ENCODE measurements at places on chromosomes 3 and 15.

- ATAC-seq, result no peak
Measured at GRCh38 chr3:133747907-133748639, 1.9 kb downstream of the TF start.

DNA sequence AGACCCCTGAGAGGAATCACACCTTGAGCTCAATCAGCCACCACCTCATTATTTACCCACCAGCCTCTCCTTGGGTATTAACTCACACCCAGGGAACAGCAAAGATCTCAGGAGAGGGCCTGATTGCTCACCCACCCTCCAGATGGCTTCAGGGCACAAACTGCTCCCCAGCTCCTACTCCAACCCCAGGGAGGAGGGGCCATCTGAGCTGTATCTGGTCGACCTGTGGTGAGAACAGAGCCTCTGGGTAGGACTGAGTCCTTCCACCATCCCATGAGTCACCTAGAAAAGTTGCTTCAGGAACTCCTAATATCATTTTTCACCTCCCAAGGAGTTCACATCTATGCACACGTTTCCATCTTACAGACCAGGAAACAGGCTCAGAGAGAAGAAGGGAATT, 44.8 kb upstream of the HES1 start:
- no peak for ATAC-seq

GRCh38 chr3:146191051-146191450, 30.1 kb upstream of the PLOD2 start:
- ATAC-seq, result no peak

DNA sequence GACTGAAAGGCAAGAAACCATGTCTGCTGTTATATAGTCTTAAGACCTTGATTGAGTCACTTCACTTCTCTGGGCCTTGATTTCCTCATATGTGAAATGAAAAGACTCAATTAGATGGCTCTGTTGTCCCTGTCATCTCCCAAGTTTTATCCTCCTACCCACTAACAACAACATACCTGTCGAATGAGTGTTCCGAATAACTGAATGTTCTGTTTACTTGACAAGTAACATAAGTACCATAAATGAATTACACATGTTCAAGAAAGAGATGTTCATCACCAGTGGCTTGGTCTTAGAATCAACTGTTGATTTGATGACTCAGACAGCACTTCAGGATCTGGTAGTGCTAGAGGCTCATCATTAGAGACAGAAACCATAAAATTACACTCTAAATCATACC, 311.7 kb downstream of the VPS13C start:
- ATAC-seq, result no peak

GRCh38 chr15:77181305-77182074, 110.6 kb upstream of the TSPAN3 start:
- ATAC-seq, result no peak

DNA sequence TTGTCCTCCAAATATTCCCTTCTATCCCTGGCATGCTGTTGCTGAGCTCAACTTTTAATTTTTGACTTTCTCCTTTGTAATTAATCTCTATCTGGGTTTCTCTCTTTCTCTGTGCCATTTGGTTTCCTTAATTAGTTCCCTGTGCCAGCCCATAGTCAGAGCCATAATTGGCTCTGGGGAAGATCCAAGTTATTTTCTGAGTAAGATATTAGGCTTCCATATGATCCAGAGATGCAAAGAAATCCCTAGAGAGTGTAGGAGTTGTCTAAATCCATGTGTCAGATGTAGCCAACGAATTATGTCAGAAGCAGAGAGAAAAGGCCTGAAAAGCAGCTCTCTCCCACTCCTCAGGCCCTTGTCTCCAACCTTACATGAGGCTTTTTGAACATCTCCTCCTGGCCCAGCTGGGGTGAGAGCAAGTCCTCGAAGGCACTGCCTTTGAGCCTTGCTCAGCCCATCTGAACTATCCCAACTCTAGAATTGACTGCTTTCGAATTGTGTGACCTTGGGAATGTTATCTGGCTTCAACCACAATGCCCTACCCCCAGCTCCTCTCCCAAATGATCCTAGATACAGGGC, 46.4 kb downstream of the MOBP start:
- no peak for ATAC-seq

GRCh38 chr15:57485869-57486268, 105.8 kb upstream of the MYZAP start:
- ATAC-seq, result peak; percentile 38

- ATAC-seq, result no peak
Measured at GRCh38 chr15:92883876-92884435, 16.2 kb upstream of the CHD2 start.

DNA sequence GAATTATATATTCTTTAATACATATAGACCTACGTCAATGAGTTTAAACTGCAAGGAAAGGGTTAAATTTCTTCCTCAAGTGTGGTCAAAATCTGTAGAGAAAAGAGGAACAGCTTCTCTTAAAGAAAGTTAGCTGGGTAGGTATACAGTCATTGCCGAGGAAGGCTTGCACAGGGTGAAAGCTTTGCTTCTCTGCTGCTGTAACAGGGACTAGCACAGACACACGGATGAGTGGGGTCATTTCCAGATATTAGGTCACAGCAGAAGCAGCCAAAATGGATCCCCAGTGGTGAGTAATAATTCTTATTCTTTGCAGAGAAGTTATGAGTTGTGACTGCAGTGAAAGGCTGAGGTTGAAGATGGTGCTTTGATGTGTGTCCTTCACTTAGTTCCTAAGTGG, at the start of gene CD86:
Gene CD86, plus strand, starts transcription at position 148 of the 400 bp plus-strand sequence. Its CDS starts 128 bp downstream, at position 276.
- ATAC-seq, result no peak

DNA sequence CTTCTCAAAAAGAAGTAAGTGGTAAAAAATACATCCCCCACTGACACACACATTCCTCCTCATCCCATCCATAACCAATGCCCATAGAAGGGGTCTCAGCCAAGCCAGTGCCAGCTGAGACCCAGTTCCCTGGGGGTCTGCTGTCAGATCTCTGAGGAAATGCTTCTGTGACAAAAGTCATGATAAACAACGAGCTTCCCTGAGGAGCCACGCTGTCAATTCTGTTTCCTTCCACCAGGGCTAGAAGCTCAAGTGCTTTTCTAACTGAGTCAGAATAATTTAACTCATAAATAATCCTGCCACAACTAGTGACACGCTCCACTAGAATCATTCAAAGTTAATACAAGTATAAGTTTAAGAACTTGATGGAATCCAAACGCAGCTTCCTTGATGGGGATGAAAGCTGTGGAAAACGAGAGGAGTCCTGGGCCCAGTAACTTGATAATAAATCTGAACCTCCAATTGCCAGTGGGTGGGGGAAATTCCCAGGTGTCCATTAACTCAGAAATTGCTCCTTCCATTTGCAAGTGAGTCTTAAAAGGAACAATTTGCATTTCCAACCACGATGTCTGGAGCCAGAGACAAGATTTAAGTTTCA, 348.7 kb upstream of the LMCD1 start:
- no peak for ATAC-seq

DNA sequence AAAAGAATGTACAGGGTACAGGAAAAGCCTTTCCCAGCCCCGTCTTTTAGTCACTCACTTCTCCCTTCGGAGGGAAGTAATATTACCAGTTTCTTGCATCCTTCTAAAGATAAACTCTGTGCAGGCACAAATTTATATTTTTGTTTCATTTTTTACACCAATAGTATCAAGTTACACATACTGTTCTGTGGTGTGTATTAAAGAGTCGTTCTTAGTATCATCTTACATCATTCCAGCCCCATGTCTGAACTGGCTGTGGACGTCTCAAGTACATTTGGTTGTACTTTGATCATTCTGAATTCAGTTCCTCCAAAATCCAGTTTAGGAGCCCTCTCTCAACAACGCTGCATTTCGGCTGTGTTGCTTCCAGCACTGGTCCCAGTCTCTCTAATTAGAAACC, 68.7 kb downstream of the LMLN start:
- ATAC-seq, result no peak

DNA sequence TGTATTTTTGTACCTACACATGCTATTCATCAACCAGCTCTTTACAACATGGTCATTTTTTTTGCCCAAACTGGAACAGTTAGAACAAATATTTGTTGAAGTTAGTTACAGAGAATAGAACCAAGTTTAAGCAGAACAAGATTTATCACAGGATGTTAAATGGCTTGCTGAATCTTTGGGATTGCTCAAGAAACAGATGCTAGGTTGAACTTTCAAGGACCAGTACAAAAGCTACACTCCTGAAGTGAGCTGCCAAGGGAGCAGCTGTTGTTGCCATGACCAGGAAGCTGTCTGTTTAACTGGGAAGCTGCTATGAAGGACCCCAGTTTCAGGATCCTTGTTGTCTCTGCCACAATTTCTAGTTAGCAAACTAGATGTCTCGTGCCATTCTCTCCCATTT, 53.7 kb downstream of the ZIC1 start:
- ATAC-seq, result no peak

DNA sequence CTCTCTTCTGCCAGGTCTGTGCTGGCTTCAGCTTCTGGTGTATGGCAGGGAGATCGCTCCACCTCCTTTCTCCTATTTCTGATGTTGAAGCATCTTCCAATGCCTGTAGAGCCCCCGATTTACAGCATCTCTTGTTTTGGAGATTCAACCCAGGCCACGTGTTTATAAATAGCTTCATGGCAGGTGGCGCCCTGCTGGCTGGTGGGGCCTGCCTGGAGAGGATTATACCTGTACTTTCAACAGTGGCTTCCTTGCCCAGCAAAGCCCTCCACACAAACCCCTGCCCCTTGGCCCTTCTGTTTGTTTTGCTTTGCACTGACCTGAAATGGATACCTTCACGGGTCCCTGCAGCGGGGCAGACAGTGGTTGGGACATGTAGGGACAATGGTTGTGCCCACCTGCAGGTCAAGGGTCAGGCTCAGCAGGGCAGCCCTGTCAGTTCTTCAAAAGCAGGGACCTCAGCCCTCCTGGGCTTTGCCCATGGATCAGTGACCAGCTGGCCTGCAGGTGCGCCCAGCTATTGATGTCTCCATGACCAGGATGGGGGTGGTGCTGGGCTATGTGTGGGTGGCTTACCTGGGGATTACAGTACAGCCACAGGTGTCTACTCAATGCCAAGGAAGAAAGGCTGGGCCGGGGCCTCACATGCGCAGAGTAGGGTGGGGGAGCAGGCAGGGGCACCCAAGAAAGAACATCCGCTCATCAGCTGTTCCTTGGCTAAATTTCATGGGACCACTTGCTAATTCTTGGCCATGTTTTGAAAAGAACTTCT, 112.7 kb upstream of the PRR23C start:
- no peak for ATAC-seq

- peak; percentile 95 for ATAC-seq
Measured at GRCh38 chr3:129942296-129942695, 32.2 kb upstream of the TRH start.

GRCh38 chr15:29424118-29424517, 154.5 kb upstream of the NSMCE3 start:
- ATAC-seq, result no peak

GRCh38 chr15:91894606-91895005, 41.1 kb downstream of the SLCO3A1 start:
- ATAC-seq, result peak; percentile 89

DNA sequence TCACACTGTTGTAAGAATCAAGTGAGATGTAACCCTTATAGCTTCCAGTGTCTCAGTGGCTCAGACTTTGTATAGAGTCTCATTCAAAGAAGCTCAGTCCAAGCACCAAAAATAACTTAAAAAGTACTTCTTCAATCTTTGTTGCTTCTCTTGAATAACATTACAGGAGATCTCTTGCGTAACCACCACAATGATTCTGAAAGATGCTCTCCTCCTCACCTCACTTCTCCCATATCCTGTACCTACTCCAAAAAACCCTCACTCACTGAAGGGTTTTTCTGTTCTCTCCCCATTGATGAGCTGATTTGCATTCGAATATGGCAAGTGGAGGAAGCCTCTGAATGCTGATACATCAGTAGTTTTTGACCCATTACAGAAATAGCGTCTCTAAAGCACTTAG, 39.4 kb upstream of the MRPS22 start:
- ATAC-seq, result no peak

- ATAC-seq, result no peak
Measured at GRCh38 chr3:178558637-178559036, 22.4 kb downstream of the KCNMB2 start.

DNA sequence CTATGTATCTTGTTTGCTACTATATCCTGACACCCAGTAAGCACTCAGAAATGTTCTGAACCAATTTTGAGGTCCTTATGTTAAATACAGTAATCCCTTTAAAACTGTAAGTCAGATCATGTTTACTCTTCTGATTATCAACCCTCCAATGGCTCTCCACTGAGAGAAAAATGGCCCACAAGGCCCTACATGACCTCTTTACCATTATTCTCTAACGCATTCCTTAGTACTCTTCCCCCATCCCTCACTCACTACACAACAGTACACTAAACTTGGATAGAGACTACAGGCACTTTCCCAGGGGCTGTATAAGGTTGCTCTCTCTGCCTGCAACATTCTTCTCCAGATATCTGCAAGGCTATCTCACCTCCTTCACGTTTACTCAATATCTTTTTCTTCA, 1.9 kb downstream of the TOPBP1 start:
- ATAC-seq, result no peak

- no peak for ATAC-seq
Measured at GRCh38 chr3:102006812-102007485, 157.6 kb downstream of the NFKBIZ start.

DNA sequence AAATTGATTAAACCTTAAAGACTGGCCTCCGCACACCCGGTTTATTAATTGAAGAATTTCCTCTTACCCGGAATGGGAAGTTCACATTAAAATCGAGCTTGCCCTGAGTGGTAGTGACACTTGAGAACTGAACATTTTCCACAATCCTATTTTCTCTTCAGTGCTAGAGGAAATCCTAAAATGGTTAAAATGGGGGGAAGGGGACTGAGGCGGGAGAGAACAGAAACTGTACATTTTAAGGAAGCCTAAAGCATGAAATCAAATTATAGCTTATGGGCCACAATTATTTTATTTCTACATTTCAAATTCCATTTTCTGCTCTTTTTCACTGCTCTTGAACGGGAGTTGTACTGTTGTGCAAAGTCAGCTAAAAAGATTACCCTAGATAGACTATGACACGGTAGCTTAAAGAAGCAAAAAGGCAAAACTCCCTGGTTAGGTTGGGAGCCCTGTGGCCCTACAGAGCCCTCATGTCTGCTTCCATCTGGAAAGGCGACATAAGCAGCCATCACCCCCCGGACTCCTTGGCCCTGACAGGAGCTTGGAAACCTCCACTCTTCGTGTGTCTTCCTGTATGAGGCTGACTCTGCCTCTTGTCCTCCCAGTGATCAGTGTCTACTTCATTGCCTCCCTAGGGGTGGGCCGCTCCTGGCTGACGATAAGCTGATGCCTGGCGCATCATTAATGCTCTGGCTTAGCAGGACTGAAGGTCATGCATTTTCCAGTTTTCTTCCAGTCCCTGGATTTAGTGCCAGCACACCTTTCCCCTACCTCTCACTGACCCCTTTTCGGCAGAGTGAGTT, 79.3 kb downstream of the EEFSEC start:
- ATAC-seq, result peak; percentile 5

GRCh38 chr3:188421836-188422540, 268.0 kb downstream of the LPP start:
- ATAC-seq, result no peak

- ATAC-seq, result no peak
Measured at GRCh38 chr15:89414571-89414970, 79.9 kb upstream of the POLG start.
